ENCODE measurements at places on chromosomes 1 and 21. TPM values are rescaled to one million over a fixed set of nuclear protein-coding genes. Genes with fewer than 3 reads are reported as not detected.

- DNase-seq: no peak
Measured at GRCh38 chr1:175000697-175001187, 995 bp downstream of the CACYBP start.

GRCh38 chr1:101667761-101668160 lies 329.0 kb downstream of the OLFM3 start:
- no peak for DNase-seq

DNA sequence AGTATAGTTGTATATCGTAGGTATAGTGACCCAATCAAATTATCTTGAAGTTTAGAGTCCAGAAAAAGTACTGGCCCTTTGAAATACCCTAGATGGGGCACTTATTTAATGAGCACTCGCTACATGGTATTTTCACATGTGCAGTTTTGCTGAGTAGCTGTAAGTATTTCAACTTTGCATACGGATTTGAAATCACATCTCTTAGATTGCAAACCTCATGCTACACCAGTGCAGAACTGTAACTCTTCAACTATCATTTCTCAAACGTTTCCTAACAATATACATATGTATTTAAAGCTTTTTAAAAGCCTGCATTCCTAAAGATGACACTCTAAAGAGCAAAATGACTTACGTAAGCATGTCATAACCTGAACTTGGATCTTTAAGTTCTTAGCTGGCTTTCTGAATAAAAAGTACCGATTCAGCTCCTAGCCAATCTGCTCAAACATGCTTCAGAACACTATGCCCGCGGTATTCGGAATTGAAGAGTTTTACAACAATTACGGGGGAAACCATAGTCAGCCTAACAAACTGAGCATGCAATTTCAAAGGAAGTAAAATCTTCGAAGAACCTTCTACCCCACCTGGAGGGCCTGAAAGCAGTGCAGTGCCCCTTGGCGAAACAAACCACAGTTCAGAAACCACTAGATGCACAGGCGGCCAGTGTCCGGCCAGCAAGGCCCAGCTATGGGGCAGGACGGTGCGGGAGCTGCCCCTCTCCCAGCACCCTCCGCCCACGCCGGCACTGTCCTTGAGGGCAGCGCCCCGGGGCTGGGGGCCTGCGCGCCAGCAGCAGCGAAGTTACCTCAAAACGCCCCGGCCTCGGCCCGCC lies 863 bp downstream of the FH start:
- DNase-seq: no peak

DNA sequence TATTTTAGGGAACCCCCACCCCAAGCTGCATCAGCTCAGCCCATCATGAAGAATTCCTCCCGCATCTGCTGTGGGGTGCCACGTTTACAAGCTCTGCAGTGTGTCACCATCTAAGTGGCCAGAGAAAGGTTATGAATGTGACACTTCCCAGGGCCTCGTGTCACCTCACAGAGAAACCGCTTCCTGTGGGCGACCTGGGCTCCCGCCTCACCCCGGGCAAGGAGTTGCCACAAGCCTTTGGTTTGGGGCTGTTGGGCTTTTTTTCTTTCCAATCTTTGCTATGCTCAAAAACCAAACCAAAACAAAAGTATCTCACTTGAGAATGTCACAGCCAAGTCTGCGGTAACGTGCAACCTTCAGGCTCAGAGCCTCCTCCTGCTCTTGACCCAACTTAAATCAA lies 82.1 kb upstream of the ARHGEF16 start:
- DNase-seq: peak; percentile 55

DNA sequence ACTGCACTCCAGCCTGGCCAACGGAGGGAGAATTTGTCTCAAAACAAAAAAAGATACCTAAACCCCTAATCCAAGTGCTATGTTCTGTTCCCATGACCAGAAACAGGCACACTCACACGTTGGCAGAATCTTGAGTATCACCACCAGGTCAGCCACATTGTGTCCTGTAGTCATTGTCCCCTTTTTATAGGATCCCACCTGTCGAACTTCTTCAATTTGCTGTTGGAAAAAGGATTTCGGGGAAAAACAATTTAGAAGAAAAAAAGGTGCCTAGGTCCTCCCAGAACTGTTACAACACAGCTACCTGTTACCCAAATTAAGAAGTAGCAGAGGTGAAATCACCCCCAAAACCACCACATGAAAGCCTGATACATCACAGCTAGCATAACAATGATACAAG lies 3.4 kb downstream of the ILF2 start:
- no peak for DNase-seq

- DNase-seq: no peak
Measured at GRCh38 chr21:17257784-17258183, 255.1 kb upstream of the CXADR start.

DNA sequence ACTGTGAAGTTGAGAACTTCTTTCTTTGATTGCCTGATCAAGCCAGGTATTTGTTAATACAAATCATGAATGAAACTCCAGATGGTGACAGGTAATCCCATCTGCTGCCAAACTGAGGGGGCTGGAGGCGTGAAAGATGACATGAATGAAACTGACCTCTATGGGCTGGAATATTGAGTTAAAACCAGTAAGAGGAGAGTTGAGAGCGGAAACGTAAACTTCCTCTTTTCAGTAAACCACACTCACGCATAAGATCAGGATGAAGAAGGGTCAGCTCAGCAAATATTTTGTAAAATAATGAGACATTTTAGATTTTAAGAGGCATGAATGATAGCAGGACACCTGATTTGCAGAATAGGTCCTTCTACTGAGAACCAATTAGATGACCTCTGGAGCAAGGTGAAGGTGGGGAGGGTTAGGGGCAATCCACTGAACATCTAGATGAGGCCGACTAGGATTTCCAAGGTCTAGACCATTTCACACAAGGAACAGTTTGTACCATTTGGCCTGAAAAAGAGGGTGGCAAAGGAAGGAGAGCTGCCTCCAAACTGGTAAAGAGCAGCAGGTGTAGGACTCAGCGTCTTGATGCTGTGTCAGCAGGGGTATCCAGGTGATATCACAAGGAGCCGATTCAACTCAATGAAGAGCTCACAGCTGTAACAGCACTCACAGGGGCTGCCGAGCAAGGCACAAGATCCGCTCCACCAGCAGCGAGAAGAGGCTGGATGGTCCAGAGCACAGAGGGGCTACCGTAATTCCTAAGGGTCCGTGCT lies 132.6 kb downstream of the NTPCR start:
- DNase-seq: no peak

DNA sequence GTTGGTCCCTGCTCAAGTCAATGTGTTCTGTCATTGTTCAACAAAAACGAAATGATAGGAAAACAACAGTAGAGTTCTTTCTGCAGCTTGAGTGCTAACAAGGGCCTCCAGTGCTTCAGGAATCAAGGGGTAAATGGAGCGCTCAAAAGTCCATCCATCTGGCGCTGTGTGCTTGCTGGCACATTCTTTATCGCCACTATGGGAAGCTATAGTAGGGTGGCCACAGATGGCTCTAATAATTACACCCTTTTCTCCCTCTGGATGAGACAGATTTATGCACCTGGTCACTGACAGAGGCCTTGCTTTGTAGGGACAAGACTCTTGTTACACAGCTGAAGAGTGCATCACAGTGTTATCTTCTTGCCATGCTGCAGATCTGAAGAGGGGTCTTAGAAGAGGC lies 136.0 kb downstream of the GDAP2 start:
- DNase-seq: no peak

DNA sequence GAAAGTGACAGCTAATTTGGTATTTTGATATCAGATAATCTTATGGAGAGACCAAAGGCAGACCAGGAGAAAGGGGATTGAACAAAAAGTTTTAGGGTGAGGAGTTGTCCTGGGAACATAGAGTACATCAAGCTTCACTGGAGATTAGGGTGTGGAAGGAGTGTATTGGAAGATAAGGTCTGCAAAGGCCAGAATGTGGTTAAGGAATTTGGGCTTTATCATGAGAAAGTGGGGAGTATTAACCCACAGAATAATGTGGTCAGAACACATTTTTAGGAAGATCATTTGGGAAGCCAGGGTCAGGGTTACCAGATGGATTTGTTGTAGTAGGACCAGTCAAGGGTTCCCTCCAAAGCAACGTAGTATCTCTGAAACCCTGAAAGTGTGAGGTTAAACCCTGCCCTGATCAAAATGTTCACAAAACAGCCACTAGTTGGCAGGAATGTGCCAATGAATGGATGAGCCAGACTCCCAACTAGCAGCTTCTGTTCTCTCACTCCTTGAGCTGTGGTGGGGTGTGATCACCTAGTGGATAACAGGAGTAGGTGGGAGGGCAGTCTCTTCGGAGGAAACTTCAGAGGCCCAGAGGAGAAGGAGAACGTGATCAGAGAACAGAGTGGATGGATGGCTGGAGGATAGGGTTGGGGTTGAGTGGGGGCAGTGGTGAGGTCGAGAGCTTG lies 35.8 kb downstream of the SLC2A1 start:
- peak; percentile 54 for DNase-seq

The C1orf185 gene
- total RNA-seq: not detected

The SLAMF6 gene
- 48.1 TPM for total RNA-seq

The STUM gene
- not detected for total RNA-seq

The RGS13 gene
- 0.08 TPM for total RNA-seq

Measured in activated naive CD8-positive, alpha-beta T cell treated with anti-CD3 and anti-CD28 coated beads, Interleukin-2, amount 10 ng/mL, durations not matched to agents 7 days and 5 days (primary cell).